ENCODE measurements at places on chromosomes 3 and 15.

- DNase-seq: no peak
These were observed 126.8 kb upstream of the ARHGEF3 start for GRCh38 chr3:56928379-56929068.

- DNase-seq: no peak
These were observed 12.4 kb downstream of the NTRK3 start for GRCh38 chr15:88243895-88244787.

- no peak for DNase-seq
These were observed 2.8 kb upstream of the MB21D2 start for GRCh38 chr3:192920411-192920810.

- peak; percentile 27 for DNase-seq
These were observed 4.6 kb upstream of the SMCO1 start for GRCh38 chr3:196519718-196520082.

DNA sequence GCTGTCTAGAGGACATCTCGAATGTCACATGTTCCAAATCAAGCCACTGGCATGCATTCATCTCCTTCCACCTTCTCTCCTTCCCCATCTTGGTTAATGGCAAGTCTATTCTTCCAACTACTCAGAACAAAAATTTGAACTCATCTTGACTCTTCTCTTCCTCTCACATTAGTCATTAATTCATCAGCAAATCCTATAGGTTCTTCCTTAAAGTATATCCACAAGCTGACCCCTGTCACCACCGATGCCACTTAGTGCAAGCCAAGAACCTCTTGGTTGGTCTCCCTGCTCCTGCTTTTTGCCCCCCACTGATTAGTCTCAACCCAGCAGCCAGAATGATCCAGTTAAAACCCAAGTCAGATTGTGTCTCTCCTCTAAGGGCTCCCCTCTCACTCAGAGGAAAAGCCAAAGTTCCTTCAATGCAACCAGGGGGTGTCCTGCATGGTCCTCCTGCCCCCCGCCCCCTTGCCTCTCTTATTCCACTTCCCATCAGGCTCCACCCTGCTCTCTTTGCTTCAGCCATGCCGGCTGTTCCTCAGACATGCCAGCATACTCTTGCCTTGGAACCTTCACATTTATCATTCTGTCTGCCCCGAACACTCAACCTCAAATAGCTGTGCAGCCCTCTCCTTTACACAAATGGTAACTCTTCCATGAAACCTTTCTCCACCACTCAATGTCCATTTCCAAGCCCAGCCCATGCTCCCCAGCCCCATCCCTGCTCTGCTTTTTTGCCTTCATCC, 1.0 kb upstream of the GALNT15 start:
- DNase-seq: no peak

DNA sequence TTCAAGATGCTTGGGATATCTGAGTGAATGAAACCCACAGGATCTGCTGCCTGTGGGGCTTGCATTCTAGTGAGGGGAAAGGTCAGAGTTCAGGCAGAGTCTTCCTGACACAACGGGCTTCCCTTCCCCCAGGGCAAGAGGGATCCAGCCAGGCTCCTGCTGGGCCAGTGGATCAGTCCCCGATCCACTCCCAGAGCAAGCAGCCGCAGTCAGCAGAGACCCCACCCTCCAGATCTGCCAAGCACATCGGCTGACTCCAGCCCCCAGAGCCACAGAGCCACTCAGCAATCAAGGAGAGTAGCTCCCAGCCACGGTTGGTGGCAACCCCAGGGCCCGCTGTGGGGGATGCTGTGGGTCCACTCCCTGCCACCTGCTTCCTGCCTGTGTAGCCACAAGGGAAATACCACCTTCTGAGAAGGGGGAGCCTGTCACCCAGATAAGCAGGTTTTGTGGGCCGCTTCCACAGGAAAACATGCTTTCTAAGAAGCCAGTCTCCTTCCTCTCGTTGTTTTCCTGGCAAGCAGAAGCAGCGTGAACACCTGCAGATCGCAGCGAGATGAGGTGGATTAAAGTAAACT, 44.9 kb downstream of the CPN2 start:
- DNase-seq: peak; percentile 36

DNA sequence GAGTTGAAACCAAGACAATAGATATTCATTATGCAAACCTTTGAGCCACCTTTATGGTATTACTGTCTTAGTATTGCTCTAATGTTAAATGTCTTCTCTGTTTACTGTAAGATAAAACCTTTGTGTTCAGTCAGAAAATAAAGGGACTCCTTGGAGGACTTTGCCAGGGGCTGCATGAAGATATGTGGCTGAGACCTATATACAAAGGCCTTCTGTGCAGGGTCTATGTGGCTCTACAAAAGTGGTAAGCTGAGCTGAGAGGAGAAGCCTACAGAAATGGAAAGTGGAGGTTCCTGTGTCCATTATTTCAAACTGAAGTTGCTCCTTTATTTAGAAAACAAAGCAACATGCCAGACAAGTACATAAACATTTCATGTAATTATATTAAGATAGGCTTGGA, 131.5 kb downstream of the FNDC3B start:
- no peak for DNase-seq

GRCh38 chr15:84761607-84762131, 13.3 kb downstream of the ZNF592 start:
- DNase-seq: no peak

GRCh38 chr3:19931180-19931692, 2.8 kb downstream of the EFHB start:
- DNase-seq: no peak

DNA sequence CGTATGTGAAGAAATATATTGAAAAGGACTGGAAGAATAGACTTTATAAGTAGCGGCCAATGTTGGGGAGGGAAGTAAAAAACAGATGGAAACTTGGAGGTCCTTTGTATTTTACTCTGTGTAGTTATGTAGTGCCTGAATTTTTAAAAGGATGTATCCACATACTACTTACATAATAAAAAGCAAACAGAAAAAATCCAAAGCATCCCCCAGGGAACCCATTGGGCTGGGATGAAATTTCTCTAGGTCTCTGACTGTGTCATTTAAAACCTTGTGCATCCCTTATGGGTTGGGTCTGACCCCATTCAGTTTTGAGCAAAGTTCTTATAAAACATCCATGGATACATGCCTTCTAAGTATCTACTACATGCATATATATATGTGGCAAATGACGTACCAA, 141.1 kb downstream of the NR1D2 start:
- no peak for DNase-seq

- DNase-seq: no peak
These were observed 312.9 kb downstream of the ZBBX start for GRCh38 chr3:167066977-167067786.

GRCh38 chr3:115659253-115660220, 36.2 kb downstream of the GAP43 start:
- no peak for DNase-seq

- no peak for DNase-seq
These were observed 41.0 kb downstream of the FLNB start for GRCh38 chr3:58049143-58049785.

DNA sequence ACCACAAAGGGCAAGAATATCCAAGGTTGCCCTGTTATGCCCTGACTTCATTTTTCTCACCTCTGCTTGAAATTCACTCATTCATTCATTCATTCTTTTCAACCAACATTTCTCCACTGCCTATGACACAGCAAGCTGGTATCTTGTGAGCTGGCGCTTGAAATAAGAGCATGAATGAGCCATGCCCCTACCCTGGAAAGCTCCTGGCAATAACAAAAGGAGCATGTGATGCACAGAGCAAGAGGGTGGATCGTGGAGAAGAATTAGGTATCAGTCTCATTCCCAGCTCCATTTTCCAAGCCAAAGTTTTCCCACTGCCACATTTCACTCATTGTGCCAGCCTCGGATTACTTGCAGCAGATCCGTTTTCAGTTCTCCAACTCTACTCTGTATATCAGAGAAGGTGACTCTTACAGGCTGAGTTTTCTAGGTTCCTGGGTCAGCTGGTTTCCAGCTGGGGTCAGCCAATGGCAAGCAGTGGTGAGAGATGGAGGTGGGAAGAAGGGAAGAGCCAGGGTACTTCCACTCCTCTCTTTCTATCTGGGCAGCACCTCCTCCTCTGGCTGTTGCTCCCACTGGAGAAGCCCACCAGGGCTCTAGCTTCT, 144.8 kb downstream of the SUCLG2 start:
- DNase-seq: no peak

GRCh38 chr3:148750296-148750695, 52.6 kb downstream of the AGTR1 start:
- no peak for DNase-seq

GRCh38 chr3:65901226-65901625, 137.5 kb downstream of the MAGI1 start:
- DNase-seq: no peak

- DNase-seq: no peak
These were observed 88.7 kb upstream of the BCL6 start for GRCh38 chr3:187833799-187834578.

- DNase-seq: no peak
These were observed 59.7 kb downstream of the MSL2 start for GRCh38 chr3:136136454-136136853.

- no peak for DNase-seq
These were observed 534.7 kb downstream of the FHIT start for GRCh38 chr3:60716573-60716972.

DNA sequence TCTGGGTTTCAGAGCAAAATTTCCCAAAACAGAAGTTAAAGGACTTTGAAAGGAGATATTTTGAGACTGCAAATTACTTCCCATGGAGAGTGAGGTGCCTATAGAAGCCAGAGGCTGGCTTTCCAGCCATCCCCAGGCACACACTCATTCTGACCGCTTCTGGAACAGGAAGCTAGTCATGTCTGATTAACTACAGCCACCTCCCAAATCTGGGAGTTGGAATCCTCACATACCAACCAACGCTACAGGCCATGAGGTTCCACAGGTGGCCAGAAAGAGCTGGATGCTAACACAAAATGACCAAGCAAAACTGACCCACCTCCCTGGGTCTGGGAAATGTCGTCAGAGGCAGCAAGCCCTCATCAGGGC, 87.2 kb downstream of the SNRK start:
- no peak for DNase-seq

- DNase-seq: no peak
These were observed 114.4 kb downstream of the ATG7 start for GRCh38 chr3:11386465-11387113.

GRCh38 chr3:122719273-122719921, 38.8 kb downstream of the PARP14 start:
- no peak for DNase-seq

DNA sequence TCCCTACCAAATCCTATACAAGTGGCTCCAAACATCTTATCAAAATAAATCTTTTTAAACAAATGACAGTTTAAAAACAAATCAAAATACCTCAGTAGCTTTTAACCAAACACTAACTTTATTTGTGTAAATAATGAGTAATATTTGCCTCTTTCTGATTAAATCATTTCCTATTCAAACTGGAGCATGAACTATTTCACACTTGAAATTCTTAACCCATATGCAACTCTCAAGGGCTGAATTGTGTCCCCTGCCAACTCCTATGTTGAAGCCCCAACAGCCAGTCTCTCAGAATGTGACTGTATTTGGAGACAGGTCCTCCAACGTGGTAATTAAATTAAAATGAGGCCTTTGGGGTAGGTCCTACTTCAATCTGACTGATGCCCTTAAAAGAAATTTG, 55.9 kb upstream of the MCTP2 start:
- DNase-seq: no peak

GRCh38 chr3:157078811-157079185, 81.1 kb downstream of the CCNL1 start:
- no peak for DNase-seq

DNA sequence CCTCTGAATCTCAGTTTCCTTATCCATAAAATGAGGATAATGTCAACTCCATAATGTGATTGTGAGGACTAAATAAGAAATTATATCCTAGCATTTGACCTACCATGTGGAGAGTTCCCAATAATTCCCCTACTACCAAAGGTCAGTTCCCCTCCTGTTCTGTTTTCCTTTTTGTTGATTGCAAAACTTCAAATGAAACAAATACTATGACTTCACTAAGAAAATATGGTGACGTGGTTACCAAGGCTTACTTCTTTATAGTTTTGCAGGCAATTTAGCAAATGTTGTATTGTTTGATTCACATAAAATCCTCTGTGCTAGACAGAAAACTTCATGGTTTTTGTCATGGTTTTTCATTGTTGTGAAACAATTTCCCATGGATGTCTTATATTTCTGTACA, 153.8 kb upstream of the RORA start:
- DNase-seq: no peak

GRCh38 chr3:144380849-144381248, 409.2 kb downstream of the DIPK2A start:
- DNase-seq: no peak

DNA sequence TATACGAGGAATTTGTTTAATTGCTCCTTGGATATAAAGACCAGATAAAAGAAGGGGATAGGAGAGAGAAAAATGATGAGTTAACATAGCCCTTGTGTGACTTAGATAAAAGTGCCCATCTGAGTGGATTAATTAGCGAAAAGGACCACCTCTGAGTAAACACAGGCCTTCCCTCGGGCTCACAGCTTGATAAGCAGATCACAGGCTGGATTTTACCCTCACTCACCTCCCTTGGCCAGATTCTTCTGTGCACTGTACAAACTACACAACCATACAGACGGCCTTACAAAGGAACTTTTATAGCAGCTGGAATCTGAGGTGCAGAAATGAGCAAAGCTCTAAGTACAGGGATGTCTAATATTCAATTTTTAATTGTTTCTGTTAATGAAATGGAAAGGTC, 112.4 kb upstream of the STT3B start:
- DNase-seq: no peak

DNA sequence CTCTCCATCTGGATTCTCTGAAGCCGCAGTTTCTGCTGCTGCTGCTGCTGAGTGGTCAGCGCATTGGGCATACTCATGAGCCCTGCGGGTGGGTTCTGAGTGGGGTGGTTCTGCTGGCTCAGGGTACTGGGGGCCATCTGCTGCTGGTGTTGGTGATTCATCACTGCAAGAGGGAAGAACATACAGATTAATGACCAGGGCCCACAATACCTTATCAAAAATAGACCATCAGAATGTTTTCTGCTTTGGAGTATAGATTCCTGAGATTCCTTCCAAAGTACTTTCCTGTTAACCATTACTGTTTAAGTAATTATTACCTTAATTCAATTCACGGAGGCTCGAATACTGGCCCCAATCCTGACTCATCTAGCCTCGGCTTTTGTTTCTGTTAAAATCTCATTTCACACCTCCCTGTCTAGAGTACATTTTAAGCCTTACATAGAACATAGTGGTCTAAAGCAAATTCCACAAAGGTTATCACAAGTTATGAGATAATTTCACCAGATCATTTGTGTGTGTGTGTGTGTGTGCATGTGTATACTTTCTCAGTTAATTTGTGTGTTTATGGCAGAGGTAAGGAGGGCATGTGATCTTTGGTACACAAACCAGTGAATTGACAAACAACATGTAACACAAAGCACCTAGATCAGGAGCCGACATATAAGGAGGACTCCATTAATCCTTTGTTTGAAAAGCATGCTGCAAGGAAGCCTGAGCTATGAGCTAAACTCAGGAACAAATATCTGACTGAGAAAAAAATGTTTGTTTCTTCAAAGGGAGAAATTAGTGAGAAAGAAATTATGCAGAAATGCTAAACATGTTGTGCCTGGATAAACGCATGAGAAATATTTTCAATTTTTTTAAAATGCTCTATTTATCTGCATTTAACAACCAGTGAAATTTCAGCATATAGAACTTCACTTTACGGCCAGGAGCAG, 68.1 kb downstream of the TM4SF4 start:
- no peak for DNase-seq
